RPMI7951 (cell line): ENCODE measurements at places on chromosomes 6 and 20. TPM values are rescaled to one million over a fixed set of nuclear protein-coding genes. Genes with fewer than 3 reads are reported as not detected.

- peak; percentile 29 for DNase-seq
These were observed 17.2 kb downstream of the ZBTB2 start for GRCh38 chr6:151374036-151374683.

Gene HLA-DQB2
- not detected in 2 replicates for total RNA-seq

DNA sequence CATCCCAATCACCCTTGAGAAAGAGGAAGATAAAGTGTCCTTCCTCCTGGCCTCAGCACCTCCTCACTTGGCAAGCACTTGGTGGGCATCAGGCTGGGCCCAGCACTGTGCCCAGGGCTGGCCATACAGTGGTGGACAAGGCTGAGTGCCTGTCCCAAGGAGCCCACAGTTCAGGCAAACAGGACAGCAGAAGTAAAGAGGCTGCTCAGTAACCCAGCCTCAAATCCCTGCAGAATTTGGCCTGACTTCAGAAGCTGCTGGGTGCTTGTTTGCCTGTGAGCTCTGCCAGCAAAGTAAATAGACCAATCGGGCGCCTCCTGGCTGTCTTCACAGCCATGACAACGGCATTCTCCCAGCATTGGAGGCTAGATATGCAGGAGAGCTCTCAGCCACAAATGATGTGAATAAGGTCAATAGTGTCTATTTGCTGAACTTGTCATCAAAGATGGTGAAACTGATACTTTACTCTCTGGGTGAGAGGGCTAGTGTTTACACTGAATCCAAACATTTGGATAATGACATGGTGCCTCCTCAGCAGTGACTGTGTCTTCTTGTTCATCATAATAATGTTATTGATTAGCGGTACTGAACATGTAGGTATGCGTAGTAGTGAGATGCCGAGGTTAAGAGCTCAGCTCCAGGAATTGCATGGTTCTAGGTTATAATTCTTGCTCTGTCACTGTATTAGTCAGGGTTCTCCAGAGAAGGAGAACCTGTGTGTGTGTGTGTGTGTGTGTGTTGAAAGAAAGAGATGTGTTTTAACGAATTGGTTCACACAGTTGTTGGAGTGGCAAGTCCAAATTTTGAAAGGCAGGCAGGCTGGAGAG is 36.9 kb upstream of the FANCE start:
- peak; percentile 70 for DNase-seq

GRCh38 chr6:135162678-135163439 is 18.2 kb upstream of the MYB start:
- peak; percentile 60 for DNase-seq
